ENCODE measurements at places on chromosomes 4 and X.
A peak's percentile ranks its signal among the peaks of the same experiment; 100 is the strongest.

DNA sequence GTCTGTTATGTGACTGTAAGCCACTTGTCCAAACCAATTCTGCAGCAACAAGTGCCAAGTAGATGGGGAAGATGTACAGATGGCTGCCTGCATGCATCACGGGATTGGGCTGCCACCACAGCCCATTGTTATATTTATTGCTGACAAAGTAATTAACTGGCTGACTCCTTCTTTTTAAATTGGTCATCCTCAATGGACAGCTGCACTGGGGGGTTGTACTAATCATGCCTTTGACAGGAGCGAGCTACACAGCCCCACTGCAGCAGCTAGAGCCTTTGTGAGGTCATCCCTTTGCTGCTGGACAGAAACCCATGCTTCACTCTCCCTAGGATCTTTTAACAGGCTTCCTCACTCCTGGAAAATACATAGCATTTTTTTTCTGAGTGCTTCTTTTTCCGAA, 146.7 kb upstream of the CXXC4 start:
- no peak for DNase-seq

DNA sequence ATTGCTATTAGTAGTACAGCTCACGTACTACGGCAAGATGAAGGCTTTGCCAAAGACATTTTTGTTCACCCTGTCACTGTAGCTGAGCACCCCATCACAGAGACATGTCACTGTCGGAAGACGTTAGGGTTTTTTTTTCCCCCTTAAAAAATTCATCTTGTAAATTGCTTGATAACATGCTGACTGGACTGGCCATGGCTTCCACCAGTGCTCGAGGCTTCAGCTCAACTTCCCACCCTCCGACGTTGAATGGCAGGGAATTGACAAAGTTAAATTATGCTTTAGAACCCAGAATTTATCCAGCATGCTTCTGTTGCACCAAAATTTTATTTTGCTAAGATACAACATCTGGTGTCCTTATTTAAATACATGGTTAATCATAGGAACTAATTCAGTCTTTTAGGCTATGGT, 707 bp upstream of the OTUD4 start:
- no peak for DNase-seq

DNA sequence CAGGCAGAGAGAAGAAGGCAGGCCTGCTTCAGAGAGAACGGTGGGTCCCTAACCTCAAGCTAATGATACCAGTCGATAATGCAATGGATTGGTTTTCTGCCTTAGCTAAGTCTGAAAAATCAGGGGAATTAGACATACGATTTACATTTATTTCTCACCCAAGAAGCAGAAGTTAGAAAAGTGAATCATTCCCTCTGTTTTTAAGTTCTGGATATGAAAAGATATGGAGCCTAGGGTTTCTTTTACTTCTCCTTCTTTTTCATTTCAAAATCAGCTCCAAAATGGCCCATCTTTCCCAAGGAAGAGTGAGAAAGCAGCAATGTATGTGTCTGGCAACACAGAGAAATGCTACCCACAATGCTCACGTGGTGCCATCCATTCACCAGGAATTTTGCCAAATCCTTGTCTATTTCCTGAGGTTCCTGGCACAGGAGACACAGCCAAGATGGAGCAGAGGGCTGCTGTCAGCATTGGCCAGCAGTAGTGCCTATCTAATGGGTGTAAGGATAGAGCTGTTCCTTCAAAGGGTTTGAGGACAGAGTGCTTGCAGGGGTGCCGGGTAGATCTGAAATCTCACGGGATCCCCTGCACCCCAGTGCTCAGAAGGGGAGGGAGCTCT, 231.5 kb downstream of the MAML3 start:
- DNase-seq = no peak

DNA sequence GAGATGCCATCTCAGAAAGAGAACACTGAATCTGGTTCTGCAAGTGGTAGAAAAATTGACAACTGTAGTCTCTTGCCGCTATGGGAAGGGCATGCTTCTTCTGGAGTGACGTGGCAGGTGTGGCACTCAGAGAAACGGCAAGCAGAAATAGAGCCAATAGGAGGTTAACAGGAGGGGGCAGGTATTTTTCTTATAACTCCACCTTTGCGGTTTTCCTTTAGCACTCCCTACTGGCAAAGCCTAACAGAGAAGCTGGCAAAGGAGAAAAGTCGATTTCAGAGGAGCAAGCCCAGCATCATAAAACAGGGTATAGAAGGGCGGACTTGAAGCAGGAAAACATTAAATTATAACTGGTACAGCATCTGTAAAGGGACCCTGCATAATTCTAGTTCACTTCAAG, 1382.2 kb downstream of the PCDH18 start:
- DNase-seq = no peak

DNA sequence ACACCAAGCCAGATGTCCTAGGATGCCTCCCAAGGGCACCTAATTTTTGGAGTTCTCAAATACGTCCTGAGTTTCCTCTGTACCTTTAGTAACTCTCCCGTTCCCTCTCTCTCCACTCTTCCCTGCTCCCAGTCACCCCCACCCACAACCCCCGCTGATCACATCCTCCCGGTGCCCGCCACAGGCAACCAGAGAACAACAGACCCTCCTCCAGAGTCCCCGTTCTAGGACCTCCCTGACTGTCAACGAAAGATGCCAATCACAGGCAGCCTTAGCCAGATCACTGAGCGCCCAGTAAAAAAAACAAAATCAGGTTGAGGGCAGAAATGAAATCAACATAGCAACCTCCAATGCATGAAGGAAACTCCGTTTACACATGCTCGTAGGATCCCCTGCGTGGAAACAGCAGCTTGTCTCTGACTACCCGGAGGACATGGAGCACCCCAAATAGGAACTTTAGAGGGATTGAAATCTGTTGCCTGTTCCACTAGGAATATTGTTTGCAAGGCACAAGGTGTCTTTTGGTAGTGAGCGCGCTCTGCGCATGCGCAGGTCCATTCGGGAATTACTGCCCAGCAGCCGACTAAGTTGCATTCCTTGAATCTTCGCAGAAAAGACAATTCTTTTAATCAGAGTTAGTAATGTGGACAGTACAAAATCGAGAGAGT, at the start of gene GABRB1:
TSS of gene GABRB1 (plus strand) at position 557 of the 668 bp plus-strand sequence.
- peak; percentile 34 for DNase-seq

- DNase-seq = no peak
Measured at GRCh38 chr4:112416464-112416863, 99.5 kb downstream of the NEUROG2 start.

- DNase-seq = no peak
Measured at GRCh38 chr4:183097231-183098018, 1.6 kb upstream of the WWC2 start.

DNA sequence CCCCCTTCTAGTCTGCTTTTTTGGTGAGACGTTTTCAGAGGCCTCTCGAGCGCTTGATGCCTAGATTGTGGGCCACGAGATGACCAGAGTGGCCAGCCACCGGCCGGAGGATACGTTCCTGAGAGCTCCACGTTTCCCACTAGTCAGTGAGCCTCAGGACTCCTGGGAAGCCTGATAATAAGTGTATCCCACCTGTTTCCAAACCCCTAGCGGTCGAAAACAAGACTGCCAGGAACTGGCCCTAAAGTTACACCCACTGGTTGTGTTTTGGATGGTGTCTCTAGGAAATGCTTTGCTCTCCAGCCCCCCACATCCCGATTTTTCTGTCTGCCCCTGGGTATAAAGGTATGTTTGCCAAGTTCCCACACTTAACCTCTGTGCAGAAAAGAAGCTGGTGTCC, 4.6 kb upstream of the RS1 start:
- DNase-seq = no peak

- no peak for DNase-seq
Measured at GRCh38 chrX:138638996-138639395, 72.5 kb downstream of the FGF13 start.

GRCh38 chr4:184955636-184956035, 62.7 kb upstream of the HELT start:
- DNase-seq = no peak

DNA sequence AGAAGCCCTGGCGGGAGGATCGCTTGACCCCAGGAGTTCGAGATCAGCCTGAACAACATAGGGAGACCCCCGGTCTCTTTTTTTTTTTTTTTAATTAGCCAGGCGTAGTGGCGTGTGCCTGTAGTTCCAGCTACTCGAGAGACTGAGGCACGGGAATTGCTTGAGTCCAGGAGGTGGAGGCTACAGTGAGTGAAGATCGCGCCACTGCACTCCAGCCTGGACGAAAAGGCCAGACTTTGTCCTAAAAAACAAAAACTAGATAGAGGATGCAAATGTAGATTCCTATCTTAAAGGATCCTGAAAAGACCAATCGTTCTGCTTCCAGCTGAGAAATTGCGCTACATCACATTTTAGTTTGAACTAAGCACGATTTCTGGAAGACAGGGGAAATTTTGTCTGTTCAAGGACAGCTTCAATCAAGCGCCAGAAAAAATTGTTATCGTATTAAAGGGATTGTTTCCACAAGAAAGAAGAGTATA, 627 bp upstream of the HSD17B11 start:
- no peak for DNase-seq

DNA sequence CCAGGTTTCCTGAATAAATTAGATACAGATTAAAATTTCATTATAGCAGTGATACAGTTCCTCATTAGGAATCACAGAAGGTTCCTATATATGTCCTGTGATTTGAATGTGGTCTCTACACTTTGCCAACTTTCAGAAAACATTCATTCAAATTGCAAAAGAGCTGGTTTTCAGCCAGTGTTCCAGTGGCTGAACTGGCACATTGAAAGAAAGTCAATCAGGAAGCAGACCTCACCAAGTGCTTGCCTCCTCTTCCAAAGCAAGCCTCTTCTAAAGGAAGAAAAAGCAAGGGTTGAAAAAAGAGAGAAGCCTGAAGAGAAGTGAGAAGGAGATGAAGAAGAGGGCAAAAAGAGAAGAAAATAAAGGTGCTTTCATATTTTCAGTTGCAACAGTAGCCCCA, 12.7 kb downstream of the KLHL34 start:
- no peak for DNase-seq

GRCh38 chrX:74343343-74344279, 39.6 kb downstream of the ZCCHC13 start:
- peak; percentile 80 for DNase-seq

GRCh38 chr4:170229006-170229405, 139.2 kb upstream of the AADAT start:
- no peak for DNase-seq
